Esophagus squamous epithelium (tissue), 5 donors: ENCODE measurements at places on chromosomes 5 and 9.

DNA sequence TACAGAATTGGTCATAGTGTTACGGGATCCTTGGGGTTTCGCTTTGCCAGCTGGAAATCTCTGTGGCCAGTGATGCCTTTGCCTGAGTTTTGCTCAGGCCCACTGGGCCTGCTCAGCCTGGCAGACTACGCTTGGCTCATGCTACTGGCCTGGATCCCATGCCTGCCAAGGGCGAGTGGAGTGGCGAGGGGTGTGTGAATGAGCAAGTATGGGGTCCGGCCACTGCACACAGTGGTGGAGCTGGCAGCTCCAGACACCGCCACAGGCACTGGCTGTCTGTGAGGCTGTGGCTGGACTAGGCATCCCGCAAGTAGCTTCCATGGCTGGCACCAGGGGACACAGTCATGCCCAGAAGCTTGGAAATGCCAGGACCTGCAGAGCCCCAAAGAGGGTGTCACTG is 240.3 kb downstream of the ARRDC3 start:
- no peak for DNase-seq

GRCh38 chr5:168217497-168217896 is 73.9 kb upstream of the WWC1 start:
- DNase-seq, result no peak

- no peak for DNase-seq
Observed at GRCh38 chr5:166342402-166342801, 1949.0 kb upstream of the WWC1 start.

- DNase-seq, result no peak
Observed at GRCh38 chr5:71778678-71779276, 59.7 kb downstream of the CARTPT start.

- DNase-seq, result no peak
Observed at GRCh38 chr5:89309268-89309667, 426.3 kb upstream of the MEF2C start.

DNA sequence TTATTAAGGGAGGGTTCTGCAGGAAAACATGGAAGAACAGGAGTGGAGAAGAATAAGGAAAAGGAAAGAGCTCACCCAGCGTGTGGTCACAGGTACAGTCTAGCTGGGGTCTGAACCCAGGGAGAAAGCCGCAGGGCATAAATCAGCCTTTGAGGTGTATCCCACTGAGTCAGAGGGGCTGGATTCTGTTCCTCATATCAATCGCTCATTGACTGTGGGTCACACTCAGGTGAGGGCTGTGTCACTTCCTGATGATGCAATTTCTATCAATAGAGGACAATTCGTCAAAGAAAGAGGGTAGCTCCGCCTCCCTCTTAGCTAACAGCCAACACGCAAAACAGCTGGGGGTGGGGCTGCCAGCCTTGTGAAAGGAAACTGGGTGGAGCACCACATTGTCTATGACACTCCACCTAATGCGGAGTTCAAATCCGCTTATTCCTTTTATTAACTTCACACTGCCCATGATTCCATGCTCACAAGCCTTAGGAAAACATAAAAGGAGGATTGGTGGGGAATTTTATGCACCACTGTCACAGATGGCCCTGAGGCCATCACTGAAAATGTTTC is 176.2 kb downstream of the ICE1 start:
- no peak for DNase-seq
